ENCODE measurements at places on chromosomes 7 and 10.
A peak's percentile ranks its signal among the peaks of the same experiment; 100 is the strongest.

GRCh38 chr10:126021833-126022500, 125.6 kb downstream of the FANK1 start:
- no peak for DNase-seq

GRCh38 chr10:110834629-110835301, 37.0 kb upstream of the PDCD4 start:
- no peak for DNase-seq

- DNase-seq, result peak; percentile 35
Observed at GRCh38 chr7:29955799-29956486, 33.7 kb downstream of the SCRN1 start.

GRCh38 chr7:19663816-19664462, 44.9 kb downstream of the POLR1F start:
- DNase-seq, result peak; percentile 23

DNA sequence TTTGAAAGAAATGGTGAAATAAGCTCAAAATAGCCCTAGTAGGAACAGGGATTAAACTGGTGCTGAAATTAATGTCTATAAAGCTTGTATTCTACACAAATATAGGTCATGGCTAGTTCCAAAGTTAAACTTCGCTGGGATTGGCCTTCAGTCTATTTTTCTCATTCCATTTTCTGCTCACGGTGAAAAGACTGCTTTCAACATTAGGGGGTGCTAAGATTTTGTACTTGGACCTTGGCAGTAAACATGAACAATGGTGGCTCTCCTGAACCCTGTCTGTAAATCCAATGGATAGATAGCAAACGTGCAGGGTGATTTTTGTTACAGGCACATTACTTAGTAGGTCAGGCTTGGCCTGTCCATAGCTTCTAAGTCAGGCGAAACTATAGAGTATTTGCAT, 36.0 kb upstream of the RSU1 start:
- DNase-seq, result no peak

DNA sequence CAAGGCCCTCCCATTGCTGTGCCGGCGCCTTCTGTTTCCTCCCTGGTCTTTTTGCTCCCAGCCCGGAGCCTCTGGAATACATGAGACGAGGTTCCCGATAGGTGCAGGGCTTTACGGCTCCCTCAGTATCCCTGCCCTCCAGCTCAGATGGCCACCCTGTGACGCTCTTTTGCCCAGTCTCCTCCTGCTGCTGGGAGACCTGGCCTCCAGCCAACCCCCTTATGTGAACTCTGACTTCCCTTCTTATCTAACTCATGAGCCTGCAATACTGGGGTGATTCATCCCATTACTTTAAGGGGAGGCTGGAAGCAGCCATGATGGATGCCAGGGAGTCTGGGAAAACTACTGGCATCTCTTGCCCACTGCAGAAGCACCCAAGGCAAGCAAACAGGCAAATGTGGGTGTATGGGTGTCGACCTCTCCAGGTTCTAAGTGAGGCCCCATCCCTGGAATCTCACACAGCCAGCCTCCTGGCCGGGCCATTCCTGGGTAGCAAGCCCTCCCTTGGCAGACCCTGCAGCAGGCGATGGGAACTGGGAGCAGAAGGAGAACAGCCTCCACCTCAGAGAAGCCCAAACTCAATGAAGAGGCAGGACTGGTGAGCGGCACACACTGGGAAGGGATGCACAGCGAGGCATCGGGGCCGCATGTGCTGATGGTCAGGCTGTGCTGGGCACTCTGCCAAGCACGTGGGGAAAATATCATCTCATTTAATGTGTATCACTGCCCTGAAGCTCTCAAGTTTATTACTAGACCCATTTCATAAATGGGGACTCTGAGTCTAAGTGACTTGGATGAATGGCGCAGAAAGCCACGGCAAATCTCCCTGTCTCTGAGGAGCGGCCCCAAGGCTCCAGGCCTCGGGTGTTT, 97.5 kb downstream of the FAM53B start:
- DNase-seq, result no peak

GRCh38 chr7:100886936-100887515, 2.5 kb downstream of the UFSP1 start:
- DNase-seq, result no peak

GRCh38 chr10:351770-352334, 216.6 kb downstream of the ZMYND11 start:
- DNase-seq, result no peak

DNA sequence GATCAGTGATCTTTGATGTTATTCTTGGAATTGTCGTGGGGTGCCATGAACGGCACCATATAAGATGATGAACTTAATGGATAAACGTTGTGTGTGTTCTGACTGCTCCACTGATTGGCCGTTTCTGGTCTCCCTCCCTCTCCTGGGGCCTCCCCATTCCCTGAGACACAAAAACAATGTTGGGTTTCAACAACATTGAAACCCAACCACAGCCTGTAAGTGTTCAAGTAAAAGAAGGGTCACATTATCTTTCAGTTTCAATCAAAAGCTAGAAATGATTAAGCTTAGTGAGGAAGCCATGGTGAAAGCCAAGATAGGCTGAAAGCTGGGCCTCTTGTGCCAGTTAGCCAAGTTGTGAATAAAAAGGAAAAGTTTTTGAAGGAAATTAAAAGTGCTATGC, 19.5 kb downstream of the EN2 start:
- DNase-seq, result peak; percentile 22

DNA sequence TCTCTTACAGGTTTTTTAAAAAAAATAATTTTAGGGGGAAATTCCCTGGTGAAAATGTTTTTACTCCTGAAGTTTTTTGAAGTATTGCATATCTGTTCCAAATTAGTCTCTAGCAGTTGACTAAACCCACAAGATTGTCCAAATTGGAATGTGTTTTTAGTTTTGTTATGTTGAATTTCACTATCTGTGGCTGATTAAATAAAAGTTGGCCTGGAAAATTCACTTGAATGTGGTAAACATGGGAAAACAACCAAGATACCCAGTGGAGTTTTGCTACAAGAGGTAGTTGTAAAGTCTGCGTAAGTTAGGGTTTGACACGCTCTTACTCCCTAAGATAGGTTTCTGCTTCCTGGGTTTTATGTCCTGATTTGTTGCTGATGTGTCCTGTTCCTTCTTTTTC, 3.3 kb downstream of the TSGA13 start:
- DNase-seq, result no peak

DNA sequence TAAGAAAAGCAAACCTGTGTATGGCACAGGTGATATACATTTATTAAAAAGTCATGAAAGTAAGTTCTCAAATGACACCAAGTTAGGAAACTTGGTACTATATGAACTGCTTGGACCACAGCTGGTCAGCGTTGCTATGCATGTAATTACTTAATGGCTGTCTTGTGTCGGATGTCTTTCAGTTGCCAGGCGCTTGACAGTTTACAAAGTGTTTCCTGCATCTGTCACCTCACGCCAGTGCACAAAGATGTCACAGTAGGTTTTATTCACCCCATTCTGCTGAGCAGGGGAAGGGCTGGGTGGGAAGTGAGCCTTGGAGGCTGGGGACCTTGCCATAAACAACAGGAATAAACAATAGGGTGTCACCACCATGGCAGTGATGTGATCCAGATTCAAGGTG, 35.8 kb downstream of the ADAM12 start:
- DNase-seq, result no peak

DNA sequence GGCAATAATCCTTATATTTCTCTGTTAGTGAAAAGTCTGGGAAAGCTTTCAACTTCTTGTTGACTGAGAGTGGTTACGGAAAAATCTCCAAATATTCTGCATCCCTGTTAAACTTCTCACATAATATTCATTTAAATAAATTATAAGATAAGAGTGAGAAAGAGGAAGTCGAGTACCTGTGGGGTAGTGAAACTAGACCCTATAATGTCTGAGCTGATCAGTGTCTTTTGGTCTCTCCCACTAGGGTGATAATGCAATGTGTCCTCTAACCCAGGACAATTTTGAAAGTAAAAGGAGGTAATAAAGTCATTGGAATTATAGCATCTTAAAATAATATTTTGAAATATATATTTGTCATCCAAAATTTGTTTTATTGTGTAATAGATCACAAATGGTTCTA, 2.1 kb upstream of the AGR3 start:
- DNase-seq, result no peak

DNA sequence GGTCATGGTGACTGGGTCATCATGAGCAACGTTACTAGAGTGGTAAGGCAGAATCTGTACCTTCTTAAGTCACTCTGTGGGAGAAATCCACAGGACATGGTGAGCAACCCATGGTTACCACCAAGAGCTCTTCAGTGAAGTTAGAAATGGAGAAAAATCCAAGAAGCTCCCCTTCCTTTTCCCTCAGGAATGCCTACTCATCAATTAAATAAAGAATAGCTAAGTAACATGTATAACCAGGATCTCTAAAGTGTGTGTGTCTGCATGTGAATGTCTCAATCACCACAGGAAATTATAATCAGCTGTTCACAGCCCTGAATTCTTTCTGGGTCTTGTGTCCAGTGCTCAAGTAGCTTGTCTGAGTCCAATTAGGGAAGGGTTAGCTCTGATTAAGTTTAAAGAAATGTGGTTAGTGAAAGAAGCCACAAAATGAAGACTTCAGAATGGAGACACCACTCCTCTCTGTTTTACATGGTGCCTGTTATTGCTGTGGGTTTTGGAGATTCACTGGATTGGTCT, 73.2 kb downstream of the SEM1 start:
- no peak for DNase-seq

DNA sequence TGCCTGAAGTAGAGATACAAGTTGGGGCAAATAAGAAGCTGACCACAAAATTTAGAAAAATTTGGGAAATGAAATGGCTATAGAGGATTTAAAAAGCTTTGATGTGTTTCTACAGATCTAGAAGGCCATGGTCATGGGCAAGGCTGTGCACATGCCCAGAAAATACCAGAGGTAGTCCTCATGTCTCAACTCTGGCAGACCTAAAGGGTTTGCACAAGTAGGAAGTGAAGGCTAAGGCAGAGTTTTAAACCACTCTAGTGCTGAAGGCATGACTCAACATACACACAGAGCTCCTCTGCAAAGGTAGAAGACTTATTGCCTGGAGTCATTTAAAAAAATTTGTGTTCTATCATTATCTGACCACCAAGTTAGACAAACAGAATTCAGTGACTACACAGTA, 364.6 kb downstream of the CCSER2 start:
- no peak for DNase-seq

All from GM10248 (cell line).